ENCODE measurements at places on chromosomes 7 and 10. TPM values are rescaled to one million over a fixed set of nuclear protein-coding genes. Genes with fewer than 3 reads are reported as not detected.

HELLS gene
- total RNA-seq, result 65.8 TPM

AP1S1 gene
- total RNA-seq, result 295 TPM

TUBB8 gene
- not detected for total RNA-seq

GNGT1 gene
- not detected for total RNA-seq

OGDHL gene
- total RNA-seq, result 0.18 TPM

ZNF775 gene
- total RNA-seq, result 1.4 TPM

PRR15 gene
- total RNA-seq, result not detected

INMT gene
- total RNA-seq, result 1.7 TPM

TMEM225B gene
- total RNA-seq, result 0.54 TPM

FFAR4 gene
- not detected for total RNA-seq

LBX1 gene
- not detected for total RNA-seq

HOGA1 gene
- total RNA-seq, result 0.36 TPM

TEX36 gene
- not detected for total RNA-seq

SKIDA1 gene
- 0.56 TPM for total RNA-seq

BUD31 gene
- total RNA-seq, result 72.6 TPM

ZNF655 gene
- 49.6 TPM for total RNA-seq

ENO4 gene
- under 0.01 TPM for total RNA-seq

PCLO gene
- under 0.01 TPM for total RNA-seq

ITPRID1 gene
- total RNA-seq, result not detected

VIM gene
- 6,735 TPM for total RNA-seq

All from IMR-90 (cell line).